Left kidney (tissue), 8 donors: ENCODE measurements at places on chromosomes 2 and 18. TPM values are rescaled to one million over a fixed set of nuclear protein-coding genes. Genes with fewer than 3 reads are reported as not detected.

- DNase-seq, result no peak
Observed at GRCh38 chr2:132621131-132621875, 48.7 kb downstream of the LYPD1 start.

The SKOR2 gene
- polyA plus RNA-seq, result not detected

GRCh38 chr2:110777531-110778311 lies 45.3 kb downstream of the ACOXL start:
- DNase-seq, result no peak

- DNase-seq, result no peak
Observed at GRCh38 chr2:108918941-108919341, 70.1 kb downstream of the EDAR start.

- DNase-seq, result no peak
Observed at GRCh38 chr2:25165992-25166875, 2.1 kb downstream of the POMC start.

GRCh38 chr2:168116448-168116847 lies 130.9 kb downstream of the STK39 start:
- DNase-seq, result no peak

The TMEM247 gene
- polyA plus RNA-seq, result not detected

DNA sequence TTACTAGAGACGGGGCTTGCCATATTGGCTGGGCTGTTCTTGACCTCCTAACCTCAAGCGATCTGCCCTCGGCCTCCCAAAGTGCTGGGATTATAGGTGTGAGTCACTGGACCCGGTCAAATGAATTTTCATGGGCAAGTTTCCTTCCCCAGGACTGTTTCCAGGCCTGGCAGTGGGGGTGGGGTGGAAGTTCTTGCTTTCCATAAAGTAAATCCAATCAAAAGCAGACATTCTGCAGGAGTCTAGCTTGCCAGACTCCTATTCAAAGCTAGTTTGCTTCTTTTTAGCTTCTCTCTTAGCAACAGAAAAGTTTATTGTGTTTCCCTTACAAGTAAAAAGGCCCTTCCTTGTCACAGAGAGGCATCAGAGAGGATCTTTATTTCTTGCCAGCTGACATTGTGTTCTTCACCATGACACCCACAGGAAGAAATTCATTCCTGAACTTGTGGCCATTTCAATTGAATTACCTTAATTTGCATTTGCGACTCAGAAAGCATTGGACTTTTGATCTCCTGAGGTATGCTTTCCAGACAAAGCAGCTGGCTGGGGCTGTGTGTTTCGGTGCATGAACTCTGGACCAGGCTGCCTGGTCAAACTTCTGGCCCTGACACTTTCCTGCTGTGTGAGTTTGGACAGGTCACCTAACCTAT lies 37.9 kb downstream of the LYPD1 start:
- no peak for DNase-seq

The HOXD10 gene
- 220 TPM for polyA plus RNA-seq

DNA sequence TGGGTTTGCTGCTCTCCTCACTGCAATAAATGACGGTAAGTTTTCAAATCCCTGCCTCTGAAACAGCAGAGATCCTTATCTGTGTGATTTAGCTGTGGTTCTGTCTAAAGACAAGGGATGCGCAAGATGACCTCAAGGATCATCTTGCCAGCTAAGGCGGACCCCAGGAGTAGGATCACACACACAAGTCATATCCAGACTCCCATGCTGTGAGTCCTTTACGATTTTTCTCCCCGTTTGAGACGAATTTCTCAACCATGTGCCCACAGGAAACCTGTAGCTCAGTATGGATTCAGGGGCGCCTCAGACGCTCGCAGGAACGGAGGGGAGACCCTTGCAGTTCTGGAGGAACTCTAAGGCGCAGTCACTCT lies 11.1 kb upstream of the DCTN1 start:
- no peak for DNase-seq

GRCh38 chr18:69865776-69866175 lies 81.9 kb downstream of the CD226 start:
- DNase-seq, result no peak

DNA sequence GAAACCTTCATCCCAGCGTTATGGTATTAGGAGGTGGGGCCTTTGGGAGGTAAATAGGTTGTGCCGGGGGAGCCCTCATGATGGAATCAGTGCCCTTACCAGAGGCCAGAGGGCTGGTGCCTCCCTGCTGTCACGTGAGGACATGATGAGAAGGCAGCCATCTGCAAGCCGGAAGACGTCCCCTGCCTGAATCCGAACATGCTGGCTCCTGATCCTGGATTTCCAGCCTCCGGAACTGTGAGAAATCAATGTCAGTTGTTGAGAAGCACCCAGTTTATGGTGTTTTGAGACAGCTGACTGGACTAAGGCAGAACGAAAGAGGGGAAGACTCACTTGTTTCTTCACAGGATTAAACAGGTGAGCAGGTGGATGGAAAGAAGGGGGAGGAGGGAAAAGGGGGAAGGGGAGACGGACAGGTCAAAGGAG lies 13.0 kb upstream of the KLF11 start:
- DNase-seq, result no peak

- no peak for DNase-seq
Observed at GRCh38 chr2:168896783-168897182, 4.3 kb upstream of the G6PC2 start.

- no peak for DNase-seq
Observed at GRCh38 chr2:8535469-8535795, 146.4 kb upstream of the ID2 start.

DNA sequence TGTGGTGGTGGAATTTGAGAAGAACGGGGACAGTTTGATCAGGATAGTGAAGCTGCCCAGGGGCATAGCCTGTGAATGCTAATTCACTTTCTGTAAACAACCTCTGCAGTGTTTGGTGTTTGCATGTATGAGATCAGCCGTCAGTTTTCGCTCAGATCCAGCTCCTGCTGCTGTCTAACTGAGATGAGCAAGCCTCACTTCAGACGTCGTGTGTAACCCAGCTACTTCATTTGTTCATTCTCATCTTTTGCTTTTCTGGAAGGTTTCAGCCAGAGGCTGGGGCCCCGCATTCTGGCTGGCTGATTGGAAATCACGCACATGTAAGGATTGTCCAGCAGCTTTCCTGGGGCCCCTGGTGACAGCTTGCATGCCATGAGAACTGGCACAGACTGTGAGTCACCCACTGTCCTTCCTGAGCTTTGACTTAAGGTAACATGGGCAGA lies 48.9 kb downstream of the LDLRAD4 start:
- DNase-seq, result no peak

- no peak for DNase-seq
Observed at GRCh38 chr18:23967321-23968089, 47.0 kb upstream of the TTC39C start.

DNA sequence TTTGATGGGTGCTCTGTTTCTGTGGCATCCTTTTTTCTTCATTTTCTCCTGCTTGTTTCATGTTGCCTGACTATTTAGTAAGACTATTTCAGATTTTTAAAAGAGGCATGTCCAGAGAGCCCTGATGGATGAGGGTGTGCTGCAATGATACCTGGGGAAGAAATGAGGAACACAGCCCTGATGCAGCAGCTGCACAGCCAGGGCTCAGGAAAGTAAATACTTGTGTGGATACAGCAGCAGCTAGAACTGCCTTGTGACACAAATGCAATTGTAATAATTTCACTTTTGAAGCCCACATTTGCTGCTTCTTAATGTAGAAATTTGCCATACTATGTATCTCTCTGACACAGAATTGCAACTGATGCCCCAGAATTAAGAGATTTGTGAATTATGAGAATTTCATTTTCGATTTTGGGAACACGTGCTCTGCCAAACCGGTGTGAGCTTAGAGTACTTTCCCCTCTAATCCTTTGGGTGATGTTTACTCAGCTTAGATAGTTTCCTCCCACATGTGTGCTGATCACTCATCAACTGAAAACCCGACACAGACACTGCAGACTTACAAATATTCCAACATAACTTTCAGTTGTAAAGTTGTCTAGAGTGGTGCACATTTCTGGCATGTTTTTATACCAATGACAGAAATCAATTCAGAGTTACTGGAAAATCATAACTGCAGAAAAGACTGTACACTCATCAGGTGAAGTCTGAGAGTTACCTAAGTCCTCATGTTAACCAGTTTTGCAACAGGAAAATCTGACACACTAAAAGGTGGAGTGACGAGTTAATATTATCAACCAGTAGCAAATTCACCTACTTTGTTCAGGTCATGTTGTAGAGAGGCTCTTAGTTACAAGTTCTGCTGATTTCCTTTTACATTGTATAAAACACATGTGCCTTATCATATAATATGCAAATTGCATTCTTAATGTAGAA lies 383.4 kb downstream of the CBLN2 start:
- no peak for DNase-seq

The VWC2L gene
- 0.18 TPM for polyA plus RNA-seq

The SH3BP4 gene
- 33.7 TPM for polyA plus RNA-seq

The ATP6V1C2 gene
- polyA plus RNA-seq, result 8.1 TPM

DNA sequence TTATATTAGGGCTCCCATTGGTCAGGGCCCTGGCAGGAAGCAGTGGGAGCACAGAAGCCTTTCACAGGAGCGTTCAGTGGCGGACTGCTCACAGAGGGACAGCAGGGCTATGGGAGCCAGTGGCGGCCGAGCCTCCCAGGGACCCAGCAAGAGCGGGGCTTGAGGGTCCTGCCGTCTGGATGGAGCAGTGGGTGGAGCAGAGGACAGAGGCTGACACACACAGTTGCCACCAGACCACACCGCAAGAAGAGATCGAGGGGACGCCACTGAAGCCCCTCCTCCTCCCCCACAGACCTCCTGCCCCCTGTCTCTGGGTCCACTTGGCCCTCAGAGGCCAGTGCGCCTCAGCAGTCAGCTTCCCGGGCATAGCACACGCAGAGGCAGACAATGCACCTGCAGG lies 39.3 kb downstream of the SALL3 start:
- DNase-seq, result no peak

The SCYGR7 gene
- polyA plus RNA-seq, result not detected

GRCh38 chr2:237863689-237864443 lies 4.4 kb downstream of the RAMP1 start:
- no peak for DNase-seq

DNA sequence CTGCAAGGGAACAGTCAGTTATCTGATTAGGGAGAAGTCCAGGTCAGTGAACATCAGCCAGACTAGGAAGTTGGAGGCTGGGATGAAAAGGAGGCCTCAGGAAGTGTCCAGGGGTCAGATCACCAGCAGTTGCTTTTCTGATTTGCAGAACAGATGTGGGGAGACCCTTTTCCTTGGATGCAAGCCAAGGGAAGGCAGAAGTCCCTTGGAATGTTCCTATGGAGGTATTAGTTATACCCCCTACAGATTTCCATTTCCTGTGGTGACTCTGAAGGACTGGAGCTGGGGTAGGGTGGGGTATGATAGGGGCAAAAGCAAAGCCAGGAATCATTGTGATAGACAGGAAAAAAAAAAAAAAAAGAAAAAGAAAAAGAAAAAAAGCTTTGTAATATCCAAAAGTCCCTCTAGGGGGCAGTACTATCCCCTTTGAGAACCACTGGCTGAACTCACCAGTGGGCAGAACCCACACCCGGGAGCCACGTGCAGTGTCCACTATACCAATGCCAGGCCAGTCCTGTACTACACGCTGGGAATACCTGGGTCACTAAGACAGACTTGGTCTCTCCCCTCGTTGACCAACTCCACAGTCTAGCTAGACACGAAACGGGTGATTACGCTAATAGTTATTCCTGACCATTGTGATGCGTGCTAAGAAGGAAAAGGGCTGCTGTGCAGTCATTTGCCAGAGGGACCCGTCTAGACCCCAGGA lies 7.4 kb downstream of the DYSF start:
- no peak for DNase-seq

- DNase-seq, result no peak
Observed at GRCh38 chr2:63424329-63425078, 163.8 kb downstream of the WDPCP start.

DNA sequence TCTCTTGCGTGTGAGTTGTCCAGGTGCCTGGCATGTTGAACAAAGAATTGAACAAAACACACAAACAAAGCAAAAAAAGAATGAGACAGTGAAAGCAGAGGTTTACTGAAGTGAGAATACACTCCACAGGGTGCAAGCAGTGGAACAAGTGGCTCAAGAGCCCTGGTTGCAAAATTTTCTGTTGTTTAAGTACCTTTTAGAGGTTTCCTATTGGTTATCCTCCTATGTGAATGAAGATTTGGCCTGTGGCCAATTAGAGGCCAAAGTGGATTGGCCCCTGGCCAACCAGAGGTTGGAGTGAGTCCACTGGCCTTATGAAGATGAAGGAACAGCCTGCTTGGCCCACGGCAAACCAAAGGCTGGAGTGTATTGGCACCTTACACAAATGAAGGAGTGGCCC lies 1188.5 kb upstream of the NRXN1 start:
- no peak for DNase-seq

DNA sequence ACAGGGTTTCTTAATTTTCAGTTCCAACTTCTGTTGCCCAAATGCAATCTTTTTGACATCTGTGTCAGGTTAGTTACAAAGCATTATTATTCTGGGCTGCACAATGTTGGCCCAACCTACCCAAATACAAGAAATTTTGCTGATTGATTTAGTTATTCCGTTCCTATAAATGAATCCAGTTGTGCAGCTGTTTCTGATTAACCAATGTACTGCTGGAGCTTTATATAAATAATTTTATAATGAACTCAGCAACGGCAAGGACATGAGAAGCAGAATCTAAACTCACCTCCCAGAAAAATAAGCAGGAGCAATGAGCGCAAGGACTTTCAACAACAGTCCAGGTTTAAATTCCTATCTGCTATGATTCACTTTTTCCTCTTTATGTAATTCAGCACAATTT lies 76.3 kb upstream of the WIPF1 start:
- DNase-seq, result no peak

The ALPP gene
- polyA plus RNA-seq, result not detected

DNA sequence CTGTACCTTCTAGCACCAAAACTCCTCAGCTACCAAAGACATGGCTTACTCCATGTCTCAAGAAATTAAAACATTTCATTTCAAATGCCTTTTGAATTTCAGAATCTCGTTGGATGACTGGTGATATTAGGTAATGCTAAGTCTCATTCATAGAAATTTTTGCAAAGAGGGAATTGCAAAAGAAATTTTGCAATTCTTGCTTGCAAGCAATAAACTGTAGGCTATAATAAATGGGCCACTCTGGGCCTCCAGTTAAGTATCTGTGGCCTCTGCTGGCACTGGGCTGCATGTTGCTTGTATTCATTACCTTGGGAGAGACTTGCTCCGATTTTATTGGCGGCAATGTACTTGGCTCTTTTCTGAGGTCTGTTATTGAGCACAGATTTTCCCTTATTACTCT lies 2.8 kb upstream of the LCLAT1 start:
- no peak for DNase-seq

DNA sequence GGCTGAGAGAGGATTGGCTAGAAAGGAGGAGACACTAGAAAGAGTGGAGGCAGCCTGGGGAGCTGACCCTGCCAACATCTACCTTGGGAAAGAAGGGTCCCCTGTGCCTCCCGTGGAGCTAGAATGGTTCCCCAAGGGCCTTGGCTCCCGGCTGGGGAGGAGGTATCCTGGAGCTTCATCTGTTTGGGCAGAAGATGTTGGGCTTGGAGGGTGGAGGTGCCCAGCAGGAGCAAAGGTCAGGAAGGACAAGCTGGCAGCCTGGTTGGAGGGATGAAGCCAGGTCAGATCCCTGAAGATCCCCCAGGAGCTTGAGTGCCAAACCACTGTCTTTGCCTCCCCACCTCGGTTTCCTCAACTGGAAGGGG lies 2.9 kb downstream of the ATP6V1B1 start:
- no peak for DNase-seq

The MALL gene
- polyA plus RNA-seq, result 15.2 TPM

The ABCG5 gene
- 0.63 TPM for polyA plus RNA-seq
